ENCODE measurements at places on chromosomes 2 and 18.

GRCh38 chr2:20452551-20452950 is 5.7 kb downstream of the RHOB start:
- DNase-seq, result no peak

DNA sequence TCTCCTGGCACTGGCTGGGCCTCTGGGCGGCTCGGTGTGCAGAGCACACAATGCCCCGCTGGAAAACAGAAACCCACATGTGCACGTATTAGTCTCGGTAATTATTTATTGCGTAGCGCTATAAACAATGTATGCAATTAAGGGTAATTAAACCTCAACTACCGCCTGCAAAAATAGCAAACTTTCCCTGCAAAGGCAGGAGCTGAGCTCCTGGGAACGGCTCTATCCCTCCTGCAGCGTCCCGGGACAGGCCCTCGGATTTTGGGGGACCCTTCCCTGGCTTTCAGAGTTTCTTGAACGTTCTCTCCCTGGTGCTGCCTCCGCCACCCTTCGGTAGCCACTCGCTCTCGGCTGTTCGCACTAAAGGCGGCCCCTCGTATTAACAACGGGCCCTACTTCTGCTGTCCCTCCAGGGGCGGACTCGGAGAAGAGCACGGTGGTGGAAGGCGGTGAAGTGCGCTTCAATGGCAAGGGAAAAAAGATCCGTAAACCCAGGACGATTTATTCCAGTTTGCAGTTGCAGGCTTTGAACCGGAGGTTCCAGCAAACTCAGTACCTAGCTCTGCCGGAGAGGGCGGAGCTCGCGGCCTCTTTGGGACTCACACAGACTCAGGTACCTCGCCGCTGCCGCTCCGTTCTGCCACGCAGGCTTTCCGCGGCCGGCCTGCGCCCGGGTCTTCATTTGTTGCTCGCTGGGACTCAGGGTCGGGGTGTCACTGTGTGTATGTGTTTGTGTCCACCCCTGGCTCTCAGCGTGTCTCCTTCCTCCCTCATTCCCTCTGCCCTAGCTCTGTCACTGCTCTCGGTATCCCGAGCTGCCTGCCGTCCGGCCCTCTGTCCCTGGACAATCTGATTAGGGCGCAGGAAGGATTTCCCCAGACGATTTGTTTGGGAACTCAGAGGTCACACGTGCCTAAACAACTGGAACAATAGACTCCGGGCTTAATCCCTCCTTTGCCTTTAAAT is 1.2 kb downstream of the DLX1 start:
- DNase-seq, result peak; percentile 24

DNA sequence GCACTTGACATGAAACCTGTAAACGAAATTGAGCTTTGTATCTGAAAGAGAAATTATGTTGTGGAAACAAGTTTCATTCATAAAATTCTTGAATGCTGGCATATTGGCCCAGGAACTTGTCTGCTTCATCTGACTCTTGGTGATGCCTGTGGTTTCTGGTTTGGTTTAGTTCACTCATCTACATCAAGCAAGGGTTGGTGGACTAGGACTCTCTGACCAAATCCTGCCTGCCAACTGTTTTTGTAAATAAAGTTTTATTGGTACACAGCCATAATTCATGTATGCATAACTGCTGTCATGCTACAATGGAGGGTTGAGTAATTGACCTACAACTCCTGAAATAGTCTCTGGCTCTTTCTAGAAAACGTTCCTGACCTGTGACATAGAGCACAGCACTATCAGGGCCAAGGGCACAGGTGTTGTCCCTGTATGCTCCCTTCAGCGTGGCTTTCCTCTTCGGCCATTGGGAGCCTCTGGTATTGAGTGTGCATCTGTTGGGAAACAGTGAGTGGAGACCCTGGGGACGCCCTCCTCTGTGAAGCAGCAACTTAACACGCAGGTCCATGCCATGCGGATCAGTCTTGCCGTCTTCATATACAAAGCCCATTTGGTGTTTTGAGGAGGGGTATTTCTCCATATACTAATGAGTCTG is 226.3 kb downstream of the SH3RF3 start:
- no peak for DNase-seq

GRCh38 chr18:22048932-22049615 is 120.3 kb upstream of the GATA6 start:
- no peak for DNase-seq

- peak; percentile 50 for DNase-seq
Measured at GRCh38 chr2:42513252-42513918, 19.6 kb upstream of the KCNG3 start.

DNA sequence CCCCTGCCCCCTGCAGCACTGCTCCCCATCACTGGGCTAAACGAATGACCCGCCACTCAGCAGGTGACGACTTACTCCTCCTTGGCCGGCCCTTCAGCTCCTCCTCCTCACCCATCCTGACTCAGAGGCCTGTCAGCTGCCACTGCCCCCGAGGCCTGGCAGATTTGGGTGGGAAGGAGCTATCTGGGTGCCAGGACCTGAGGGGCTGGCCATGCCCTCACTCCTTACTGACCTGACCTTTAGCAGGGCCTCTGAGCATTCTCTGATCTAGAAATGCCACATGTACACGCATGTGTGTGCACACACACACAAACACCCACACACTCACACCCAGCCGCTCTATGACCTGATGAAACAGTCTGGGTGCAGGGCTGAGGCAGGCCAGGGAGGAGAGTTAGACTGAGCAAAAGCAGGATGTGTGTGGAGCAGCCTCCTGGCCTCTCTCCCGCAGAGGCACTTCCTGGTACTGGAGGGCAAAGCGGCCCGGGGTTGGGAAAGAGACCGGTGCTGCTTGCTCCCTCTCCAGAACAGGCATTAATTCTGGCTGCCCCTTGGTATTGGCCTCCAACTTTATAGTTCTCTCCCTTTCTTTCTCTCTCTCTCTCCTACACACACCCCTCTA is 68.0 kb downstream of the ZFP36L2 start:
- no peak for DNase-seq

DNA sequence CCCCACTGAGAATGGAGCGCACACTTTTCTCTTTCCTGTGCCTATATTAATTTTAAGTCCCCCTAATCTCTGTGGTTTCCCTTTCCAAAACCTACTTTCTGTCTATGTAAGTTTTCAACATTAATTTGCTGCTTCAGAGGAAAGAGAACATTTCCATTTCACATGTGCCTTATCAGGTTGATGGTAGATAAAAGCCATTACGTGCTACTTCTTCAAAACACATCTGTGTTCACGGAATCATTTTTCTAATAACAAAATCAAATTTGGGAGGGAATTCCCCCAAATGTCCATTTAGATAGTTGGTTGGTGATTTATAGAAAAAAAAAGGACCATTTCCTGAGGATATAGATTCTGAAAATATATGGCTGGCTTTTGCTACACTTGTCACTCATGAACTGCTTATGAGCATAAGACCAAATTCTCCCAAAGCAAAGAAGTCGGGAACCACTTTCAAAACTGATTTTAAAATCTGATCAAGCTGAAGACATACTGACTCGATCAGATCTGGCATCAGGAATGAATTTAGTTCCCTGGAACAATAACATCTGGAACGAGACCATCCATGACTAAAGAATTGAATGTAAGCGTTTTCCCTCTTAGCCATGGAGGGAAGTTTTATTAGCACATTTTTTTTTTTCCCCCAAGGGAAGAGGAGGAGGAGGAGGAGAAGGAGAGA is 8.2 kb downstream of the PTGR3 start:
- DNase-seq, result no peak

DNA sequence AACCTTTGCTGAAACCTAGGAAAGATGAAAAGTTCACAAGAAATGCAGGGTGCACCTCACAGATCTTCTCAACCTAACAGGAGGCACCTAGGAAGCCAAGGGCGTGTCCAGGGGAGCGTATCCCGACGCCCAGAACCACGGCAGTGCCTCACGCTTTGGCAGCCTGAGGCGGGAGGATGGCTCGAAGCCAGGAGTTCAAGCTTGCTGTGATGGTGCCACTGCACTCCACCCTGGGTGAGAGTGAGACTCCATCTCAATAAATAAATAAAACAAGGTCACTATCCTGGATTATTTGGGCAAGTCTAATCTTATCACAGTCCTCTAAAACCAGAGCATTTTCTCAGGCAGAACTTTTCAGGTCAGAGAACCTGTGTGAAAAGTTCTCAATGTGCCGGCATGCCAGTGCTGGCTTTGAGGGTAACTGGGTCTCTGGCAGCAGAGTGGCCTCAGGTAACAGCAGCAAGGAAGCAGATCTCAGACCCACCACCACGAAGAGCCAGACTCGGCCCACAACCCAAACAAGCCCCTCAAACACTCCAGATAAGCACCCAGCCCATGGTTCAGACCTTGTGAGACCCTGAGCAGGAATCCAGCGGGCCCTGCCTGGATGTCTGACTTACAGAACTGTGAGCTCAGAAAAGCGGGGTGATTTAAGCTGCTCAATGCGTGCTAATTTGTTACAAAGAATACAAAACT is 11.7 kb downstream of the HSBP1L1 start:
- DNase-seq, result no peak

GRCh38 chr2:120948662-120949011 is 213.0 kb downstream of the GLI2 start:
- no peak for DNase-seq

DNA sequence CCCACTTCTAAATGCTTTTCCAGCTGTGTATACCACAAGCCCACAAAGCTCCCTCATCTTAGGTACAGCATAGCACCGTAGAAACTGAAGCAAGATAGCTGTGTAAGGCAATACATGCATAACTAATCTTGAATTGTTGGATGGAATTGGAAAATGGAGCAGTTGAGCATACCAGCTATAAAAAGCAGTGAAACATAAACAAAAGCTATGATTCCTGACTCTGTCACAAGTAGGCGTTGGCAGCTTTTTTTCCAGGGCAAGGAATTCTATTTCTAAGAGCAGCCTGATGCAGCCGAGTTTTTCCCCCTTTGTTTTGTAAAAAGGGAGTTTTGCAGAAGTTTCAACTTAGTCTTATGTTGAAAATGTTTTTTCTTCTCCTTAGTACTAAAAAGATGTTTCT is 32.4 kb downstream of the MOGAT1 start:
- no peak for DNase-seq

DNA sequence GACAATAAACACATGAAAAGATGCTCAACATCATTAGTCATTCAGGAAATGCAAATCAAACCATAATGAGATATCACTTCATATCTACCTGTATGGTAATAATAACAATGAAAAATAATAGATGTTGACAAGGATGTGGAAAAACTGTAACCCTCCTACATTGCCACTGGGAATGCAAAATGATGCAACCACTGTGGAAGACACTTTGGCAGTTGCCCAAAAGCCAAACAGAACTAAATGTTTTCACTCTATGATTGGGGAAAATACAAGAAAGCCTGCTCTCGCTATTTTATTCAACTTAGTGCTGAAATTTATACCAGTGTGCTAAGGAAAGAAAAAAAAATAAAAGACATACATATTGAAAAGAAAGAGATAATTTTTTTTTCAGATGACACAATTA is 934.5 kb downstream of the CNTNAP5 start:
- DNase-seq, result no peak

DNA sequence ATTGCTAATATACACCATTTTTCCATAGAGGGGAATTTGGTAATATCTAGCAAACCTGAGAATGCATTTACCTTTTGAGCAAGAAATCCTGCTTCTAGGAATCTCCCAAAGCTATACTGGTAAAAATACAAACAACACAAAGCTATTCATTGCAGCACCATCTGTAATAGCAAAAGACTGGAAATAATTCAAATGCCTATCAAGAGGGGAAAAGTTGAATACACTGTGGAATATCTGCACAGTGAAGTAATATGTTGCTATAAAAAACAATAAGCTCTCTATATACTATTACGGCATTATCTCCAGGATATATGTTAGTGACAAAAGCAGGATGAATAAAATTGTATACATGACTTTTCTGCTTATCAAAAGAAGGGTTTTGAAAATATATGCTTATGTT is 112.3 kb upstream of the CHAC2 start:
- DNase-seq, result no peak

DNA sequence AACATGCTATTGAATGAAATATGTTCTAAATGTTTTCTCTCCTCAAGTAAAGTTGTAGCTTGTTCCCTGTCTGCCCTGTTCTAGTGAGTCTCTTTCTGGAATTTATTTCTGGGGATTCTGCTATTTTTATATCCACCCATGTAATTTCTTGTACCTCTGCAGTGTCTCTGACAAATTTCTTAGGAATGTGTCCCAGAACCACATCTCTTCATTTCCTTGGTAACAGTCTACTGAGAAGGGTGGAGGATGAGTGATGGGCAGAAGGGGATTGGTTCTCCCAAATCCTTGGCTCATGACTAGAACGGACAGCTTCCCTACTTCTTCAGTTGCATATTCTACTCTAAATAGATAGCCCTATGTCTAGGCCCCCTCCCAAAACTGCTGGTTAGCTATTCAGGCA is 490.6 kb upstream of the LINC00305 start:
- no peak for DNase-seq

DNA sequence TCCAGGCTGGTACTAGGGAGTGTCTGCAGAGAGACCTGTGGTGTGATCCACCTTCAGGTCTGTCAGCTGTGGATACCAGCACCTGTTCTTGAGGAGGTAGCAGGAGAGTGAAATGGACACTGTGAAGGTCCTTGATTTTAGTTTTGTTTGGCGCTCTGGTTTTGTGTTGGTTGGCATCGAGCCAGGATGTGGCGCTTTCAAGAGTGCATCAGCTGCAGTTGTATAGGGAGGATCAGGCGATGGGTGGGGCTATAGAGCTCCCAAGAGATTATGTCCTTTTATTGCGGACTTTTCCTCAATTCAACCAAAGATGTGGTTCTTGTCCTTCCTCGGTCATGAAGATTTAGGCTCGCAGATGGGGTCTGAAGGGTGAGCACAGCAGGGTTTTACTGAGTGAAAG is 37.5 kb downstream of the SLC39A10 start:
- DNase-seq, result no peak

DNA sequence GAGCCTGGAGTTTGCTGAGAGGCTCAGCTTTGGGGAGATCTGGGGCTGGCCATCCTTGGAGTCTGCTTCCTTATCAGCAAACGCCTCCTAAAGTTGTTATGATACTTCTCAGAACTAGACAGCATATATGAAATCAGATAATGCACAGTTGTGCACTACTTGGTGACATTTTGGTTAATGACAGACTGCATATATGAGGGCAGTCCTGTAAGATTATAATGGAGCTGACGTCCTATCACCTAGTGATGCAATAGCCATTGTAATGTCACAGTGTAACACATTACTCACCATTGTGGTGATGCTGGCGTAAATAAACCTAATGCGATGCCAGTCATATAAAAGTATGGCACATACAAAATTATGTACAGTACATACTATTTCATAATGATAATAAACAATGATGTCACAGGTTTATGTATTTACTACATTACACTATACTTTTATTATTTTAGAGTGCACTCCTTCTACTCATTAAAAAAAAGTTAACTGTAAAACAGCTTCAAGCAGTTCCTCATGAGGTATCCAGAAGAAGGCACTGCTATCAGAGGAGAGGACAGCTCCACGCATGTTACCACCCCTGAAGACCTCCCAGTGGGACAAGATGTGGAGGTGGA is 298.1 kb upstream of the REV1 start:
- DNase-seq, result no peak

GRCh38 chr2:42338567-42339190 is 22.3 kb downstream of the COX7A2L start:
- DNase-seq, result no peak

GRCh38 chr18:9949861-9950260 is 36.0 kb downstream of the VAPA start:
- DNase-seq, result no peak

Data from OCI-LY7 (cell line).